ENCODE measurements at places on chromosomes 3 and 15. TPM values are rescaled to one million over a fixed set of nuclear protein-coding genes. Genes with fewer than 3 reads are reported as not detected.

- DNase-seq: no peak
These were observed 193.6 kb downstream of the CLSTN2 start for GRCh38 chr3:140128631-140129030.

DNA sequence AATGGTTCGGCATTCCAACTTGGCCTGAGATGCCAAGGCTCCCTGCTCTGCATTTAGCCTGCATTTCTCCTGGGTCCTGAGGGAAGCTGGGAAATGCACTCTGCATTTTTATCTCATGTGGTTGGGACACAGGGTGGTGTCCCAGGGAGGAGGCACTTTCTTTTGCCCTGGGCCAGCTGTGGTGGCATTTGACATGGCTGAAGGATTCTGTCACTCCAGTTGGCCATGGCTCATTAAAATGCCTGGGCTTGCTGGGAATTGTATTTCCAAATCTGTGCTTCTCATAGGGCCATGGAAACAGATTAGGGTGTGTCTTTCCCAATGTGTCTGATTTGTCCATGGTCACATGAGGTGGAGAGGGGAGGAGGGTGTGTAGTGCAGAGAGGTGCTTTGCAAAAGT, 128.3 kb upstream of the RGMA start:
- no peak for DNase-seq

Gene TLR9
- total RNA-seq: 0.77 TPM

DNA sequence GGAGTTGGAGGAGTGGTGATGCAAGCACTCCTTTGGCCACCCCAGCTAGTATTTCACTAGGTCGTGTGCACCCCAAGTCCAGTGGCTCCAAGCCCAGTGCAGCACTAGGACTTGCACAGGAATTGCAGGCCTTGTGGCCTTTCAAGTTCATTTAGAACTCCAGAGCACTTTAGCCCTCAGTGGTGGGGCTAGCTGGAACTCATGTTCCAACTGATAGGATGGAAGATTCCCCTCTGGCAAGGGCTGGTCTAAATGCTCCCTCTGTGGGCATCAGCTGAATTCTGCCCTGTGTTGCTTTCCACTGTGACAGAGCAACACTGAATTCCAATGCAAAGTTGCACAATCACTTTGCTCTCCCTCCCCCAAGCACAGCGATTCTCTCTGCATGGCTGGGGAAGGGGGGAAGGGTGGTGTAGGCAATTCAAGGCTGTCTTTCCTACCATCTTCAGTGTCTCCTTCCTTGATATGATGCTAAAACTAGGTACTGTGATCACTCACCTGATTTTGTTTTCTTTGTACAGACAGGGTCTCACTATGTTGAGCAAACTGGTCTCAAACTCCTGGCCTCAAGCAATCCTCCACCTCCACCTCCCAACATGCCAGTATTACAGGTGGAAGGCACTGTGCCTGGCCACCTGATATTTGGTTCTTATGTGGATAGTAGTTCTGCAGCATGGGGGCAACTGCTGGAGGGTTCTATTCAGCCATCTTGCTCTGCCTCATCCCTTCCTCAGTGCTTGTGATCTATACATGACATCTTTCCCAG, 10.3 kb downstream of the USF3 start:
- no peak for DNase-seq

GRCh38 chr15:39657181-39657580, 76.3 kb downstream of the THBS1 start:
- no peak for DNase-seq

DNA sequence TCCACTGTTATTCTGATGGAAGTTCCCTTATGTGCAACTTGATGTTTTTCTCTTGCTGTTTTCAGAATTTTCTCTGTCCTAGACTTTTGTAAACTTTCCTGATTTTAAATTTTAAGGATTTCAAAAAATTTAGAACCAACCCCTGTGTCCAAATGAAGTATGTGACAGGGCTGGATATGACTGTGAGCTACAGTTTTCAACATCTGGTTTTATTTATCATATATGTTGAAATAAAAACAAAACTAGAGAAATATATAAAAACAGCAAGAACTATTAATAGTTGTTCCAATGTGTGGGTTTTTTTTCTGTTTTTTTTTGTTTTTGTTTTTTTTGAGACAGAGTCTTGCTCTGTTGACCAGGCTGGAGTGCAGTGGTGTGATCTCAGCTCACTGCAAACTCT, 47.4 kb upstream of the PSMD6 start:
- DNase-seq: no peak

Gene C3orf80
- total RNA-seq: 1.5 TPM

Gene CHST13
- total RNA-seq: 0.27 TPM

Gene EOGT
- total RNA-seq: 16.9 TPM

Gene NPAP1
- 0.06 TPM for total RNA-seq

Gene CFAP20DC
- 0.49 TPM for total RNA-seq

DNA sequence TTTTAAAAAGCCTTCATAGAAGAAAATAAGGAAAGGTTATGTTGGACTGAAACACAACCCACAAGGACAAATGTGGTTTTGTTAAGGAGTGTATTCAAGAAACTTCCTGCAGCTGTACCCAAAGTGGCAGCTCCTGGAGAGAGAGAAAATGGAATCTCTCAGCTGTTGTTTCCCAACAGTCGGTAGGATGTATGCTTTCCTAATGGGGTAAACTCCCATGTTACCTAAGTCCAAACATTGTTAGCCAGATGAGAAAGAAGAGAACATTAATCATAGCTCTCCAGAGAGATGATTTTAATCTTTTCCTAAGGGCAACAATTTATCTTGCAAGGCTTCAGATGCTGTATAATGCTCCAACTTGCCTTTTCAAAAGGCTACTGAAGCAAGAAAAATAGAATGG, 22.6 kb upstream of the TEX9 start:
- no peak for DNase-seq

Gene PDZRN3
- 147 TPM for total RNA-seq

GRCh38 chr3:6962801-6963200, 101.9 kb downstream of the GRM7 start:
- no peak for DNase-seq

DNA sequence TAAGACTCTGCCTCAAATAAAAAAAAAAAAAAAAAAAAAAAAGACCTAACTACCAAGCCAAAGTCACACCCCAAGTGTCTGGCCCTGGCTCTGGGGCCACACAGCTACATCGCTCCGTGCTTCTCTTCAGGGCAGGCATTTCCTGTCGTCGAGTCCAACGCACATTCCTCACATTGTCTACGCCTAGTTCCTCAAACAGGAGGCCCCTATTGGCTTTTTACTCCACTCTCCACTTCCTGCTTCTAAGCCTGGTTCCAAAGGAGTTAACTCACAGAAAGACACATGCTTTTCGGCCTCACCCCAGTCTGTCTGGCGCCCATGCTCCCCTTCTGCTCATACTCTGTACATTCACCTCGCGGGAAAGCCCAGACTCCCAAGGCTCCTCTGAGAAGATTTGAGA, 28.8 kb downstream of the KNG1 start:
- peak; percentile 78 for DNase-seq

GRCh38 chr3:5188419-5189221, 1.1 kb downstream of the EDEM1 start:
- peak; percentile 60 for DNase-seq

DNA sequence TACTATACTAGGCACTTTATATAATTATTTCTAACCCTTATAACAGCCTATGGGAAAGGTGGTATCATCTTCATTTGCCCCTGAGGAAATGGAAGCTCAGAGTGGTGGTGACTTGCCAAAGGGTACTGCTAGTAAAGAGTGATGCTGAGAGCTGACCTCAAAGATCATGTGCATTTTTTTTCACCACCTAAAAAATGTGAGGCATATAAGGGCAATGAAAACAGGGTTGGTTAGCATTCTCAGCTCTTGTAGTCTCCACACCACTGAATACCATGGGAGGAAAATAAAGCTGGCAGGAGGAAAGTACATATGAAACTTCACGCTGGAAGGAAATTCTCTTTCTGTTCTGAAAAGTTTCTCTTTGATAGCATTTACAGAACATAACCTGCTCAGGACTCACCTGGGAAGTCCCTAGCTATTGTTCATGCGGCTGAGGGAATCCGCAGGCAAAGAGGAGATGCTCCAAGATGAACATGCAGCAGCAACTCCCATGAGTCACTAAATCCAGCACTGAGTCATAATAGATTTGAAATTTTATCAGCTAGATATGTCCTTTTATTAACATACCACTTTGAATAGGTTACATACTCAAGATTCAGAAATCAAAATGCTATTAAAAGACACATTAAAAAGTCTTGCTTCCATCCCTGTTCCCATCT, 17.3 kb downstream of the FAIM start:
- DNase-seq: no peak

Gene RAB6B
- 11.6 TPM for total RNA-seq

DNA sequence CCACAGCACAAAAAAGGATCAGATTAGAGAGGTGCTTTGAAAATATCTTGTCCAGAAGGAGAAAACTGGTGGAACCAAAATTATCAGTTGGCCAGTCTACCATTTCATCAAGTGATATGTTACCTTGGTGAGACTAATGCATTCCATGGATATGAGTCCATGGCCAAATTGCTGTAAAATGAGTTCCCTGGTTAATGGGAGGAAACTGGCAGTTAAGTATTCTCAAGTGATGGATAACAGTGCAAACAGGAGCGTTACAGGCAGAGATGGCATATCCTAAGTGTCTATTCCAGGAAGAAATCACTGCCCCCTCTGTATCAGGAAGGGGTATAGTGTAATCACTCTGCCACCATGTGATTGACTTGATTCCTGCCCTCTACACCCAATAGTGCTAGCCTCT, 34.0 kb downstream of the MYRIP start:
- DNase-seq: no peak

DNA sequence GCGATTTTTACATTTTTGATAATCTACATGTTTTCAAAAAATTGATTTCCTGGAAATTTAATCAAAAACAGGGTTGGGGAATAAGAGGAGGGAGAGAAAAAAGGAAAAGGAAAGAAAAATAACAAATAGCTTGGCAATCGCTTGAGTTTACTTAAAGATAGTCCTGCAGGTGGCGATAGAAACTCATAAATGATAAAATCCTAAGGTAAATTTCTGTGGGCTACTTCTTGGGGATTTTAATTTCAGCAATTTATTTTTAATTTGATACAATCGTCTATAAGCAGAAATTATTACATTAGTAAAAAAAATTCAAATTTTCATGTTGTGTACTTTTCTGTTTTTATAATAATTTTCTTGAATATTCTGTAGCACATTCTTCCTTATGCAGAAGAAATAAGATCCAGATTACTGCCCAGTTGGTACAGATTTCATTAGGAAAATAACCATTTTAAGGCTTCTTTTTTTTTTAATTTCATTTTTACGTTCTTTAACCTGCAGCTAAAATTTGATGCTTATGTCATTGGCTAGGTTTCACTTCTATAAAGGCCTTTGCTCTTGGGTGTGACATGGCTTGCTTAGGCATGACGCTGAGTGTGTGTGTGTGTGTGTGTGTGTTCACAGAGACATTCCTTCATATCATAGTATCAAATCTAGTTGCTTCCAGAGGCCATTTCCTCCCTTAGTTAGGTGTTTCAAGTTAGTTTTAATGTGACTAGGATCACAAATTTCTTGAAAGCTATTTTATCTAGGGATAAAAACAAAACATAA, 181.8 kb downstream of the MCTP2 start:
- no peak for DNase-seq

DNA sequence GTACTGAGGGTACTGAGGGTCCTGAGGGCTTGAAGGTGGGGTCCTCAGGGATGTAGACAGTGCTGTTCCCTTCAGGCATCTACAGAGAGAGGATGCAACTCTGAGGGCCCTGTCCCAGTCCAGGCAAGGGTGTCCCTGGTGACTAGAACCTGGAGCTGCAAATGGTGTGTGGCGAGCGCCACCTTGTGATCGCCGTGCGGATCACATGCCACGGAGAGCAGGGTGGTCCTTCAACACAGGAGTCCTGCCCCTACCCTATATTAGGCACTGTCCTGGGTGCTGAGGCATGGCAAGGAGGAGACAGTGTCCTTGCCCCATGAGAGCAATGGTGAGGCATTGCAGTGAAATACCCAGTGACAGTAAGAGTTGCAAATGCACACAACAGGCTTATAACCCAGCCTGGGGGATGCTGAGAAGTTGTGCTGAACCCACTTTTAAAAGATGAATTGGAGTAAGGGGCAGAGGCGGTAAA, 23.6 kb downstream of the RHCG start:
- DNase-seq: peak; percentile 72

DNA sequence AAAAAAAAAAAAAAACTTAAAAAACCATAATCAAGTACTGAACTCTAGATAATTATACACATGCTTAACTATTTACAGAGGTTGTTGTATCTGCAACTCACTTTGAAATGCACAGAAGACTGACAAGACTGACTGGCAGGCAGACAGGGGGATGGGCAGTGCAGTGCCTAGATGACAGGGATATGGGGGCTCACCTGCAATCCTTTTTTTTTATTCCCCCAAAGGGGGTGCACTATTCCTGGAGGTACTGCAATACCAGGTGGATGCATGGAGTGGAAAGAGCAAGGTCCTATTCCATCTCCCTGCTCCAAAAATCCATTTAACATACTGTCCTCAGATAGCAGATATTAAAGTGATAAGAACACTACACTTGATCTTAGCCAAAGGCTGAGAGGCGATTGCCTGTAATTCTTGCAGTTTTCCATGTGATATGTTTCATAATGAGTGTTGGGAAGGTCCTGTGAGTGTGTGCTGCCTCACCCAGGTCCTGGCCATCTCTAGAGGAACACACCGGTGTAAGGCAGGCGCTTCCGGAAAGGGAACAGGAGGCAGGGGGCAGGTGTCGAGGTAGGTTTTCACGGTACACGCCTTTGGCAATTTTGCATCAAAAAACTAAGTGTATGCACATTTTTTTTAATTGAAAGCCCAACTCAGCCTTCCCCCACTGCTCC, 22.7 kb downstream of the SEC61A1 start:
- peak; percentile 29 for DNase-seq

DNA sequence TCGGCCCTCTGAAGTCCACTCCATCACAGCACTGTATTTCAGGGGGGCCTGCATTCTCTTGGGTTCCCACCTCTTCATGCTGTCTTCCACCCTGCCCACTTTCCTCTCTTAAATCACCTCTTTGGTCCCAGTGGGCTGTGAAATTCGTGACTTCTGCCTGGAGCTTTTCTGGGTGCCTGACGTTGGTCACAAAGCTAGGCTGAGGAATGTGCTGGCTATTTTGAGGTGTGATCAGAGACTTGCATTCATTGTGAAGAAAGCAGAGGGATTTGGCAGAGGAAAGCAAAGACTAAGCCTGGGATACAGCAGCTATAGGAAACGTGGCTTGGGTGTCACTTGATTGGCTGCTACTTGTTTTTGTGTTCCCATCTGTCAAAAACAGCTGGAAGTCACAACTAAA, 202.5 kb downstream of the SATB1 start:
- DNase-seq: no peak

Gene PP2D1
- total RNA-seq: not detected

- no peak for DNase-seq
These were observed 756.3 kb downstream of the NTRK3 start for GRCh38 chr15:87500240-87500639.

Gene MINAR1
- 0.24 TPM for total RNA-seq

Measured in mucosa of descending colon (tissue), 3 donors.